ENCODE measurements at places on chromosomes 13 and 19.

- no peak for DNase-seq
Measured at GRCh38 chr13:45040622-45041021, 51.3 kb downstream of the GPALPP1 start.

DNA sequence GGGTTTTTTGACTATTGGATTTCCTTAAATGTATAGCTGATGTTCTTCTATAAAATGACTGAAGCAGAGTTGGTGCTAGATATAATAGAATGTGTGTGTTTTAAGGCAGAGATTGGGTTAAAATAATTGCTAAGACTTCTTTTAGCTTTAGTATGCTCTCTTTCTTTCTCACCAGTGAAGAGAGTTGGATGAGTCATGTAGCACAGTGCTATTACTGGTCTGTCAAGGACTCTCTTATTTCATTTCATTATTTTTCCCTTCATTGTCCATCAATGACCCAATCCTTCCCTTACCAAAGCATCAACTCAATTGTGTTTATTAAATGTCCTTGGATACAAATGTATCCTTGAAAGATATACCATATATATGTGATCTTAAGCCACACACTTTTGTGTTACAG, 268.9 kb downstream of the IRS2 start:
- DNase-seq, result no peak

GRCh38 chr13:104163866-104164630, 1097.8 kb upstream of the SLC10A2 start:
- no peak for DNase-seq

DNA sequence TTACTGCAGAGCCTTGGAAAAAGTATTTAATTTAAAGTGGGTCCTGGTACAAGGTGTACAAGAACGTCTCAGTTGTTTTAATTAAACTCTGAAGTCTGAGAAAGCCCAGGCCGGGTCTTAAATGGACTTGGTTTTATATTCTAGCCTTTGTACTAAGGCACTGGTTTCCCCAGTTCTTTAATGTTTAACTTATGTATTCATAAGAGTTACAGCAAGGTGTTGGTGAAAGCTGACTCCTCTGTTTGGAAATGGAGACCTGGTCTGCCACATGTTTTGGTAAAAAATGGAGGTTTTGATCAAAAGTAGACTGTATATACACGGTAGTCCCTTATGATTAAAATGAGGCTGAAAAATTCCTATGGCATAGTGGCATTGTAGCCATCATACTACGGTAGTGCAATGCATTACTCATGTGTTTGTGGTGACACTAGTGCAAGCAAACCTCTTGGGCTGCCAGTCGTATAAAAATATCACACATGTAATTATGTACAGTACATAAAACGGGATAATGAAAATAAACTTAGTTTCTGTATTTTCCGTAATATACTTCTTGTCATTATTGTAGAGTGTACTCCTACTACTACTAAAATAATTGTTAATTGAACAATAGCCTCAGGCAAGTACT, 883.4 kb upstream of the SPRY2 start:
- no peak for DNase-seq

DNA sequence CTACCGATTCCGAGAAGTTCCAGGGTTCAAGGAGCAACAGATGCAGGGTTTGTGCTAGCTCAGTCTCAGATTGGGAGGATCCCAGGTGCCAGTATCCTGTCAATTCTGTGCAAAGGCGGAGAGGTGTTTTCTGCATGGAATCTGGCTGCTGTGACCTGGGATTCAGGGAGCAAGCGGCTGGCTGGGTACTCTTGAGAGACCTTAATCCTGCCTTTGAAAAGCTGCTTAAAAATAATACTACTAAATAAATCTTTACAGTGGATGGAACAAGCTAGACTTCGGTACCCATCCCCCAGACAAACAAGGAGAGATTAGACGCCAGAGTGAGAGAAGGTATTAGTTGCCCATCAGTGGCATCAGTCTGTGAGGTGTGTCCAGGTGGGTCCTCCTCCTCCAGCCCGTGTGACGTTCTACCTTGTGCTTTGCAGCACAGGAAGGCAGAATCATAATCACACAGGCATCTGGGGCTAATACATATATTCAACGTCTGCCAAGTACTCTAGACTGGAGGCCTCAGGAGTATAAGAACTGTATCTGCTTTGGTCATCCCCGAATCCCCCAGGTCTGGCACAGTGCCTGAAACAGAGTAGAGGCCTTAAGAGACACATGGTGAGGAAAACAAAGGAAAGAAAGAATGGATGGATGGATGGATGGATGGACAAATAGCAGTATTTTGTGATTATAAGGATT, 230.6 kb downstream of the ZNF536 start:
- no peak for DNase-seq

DNA sequence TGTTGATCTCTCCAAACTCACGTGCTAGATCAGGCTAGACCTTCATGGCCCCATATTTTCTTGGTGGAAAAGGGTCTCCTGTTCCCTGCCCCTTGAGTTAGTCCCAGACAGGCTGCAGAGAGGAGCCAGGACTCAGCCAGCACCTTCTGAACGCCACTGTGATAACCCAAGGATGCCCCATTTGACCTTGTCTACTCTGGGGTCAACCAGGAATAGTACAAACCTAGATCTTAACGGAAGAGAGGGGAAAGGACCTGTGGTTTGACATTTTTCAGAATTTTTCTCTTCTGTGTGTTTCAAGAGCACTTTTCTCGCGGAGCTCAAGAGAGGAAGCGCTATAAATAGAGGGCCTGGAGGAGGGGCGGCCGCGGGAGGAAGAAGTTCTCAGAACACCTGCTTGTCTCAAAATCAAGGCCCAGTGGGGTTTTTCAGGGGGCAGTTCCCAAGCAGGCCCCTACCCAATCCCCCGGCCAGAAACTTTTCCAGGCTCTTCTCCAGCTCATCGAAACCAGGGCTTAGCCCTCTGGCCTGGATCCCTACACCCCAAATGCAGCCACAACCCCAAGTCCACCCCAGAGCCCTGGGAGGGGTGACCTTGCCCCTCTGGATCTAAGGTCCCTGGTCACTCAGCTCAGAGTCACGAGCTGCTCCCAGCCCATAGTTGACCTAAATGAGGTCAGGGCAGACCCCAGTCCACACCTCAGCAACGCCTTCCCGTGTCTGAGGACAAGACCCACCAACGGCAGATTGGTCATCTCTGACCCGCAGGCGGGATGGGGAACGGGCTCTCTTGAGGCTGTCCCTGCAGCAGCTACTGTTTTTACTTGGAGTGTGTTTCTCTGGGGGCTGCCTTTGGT, 75.6 kb upstream of the TM9SF2 start:
- DNase-seq, result no peak

GRCh38 chr13:108176685-108177274, 38.6 kb downstream of the LIG4 start:
- DNase-seq, result no peak

DNA sequence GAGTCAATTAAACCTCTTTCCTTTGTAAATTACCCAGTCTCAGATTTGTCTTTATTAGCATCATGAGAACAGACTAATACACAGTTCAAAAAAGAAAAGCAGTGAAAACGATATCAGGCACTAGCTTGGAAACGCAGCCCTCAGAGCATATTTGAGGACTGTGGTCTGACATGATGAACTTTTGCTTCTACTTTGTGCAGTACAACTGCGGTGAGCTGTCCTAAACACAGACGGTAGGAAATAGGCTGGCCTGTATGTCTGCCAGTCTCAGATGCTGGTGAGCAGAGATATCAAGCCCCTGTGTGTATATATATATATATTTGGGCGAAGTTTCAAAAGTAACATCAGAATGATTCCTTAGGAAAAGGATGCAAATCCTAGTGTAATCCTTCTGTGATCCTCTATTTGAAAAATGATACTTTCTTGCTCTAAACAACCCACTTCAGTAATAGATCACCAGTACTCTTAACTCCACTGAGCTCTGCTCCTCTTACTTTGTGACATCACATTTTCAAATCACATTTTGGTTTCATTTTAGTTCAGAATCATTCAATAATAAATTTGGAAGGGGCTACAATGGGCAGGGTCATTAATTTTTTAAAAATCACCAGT, 74.4 kb downstream of the TNFRSF19 start:
- DNase-seq, result no peak

- DNase-seq, result no peak
Measured at GRCh38 chr13:42125046-42125445, 76.6 kb downstream of the DGKH start.

DNA sequence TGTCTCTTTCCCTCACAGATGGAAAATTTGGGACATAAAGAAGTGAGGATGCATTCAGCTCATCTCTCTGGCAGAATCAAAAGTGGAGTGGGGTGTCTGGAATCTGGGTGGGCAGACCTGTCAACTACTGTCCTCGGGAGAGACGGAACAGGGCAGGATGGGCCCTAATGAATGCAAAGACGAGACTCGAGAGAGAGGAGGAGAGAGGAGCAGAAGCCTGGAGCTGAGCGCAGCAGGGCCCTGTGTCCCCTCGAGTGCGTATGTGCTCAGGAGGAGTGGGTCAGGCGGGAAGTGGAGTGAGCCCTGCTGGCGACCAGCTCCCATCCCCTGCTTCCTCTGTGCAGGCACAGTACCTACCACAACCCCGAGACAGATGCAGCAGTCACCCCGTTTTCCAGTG, 78.9 kb downstream of the TEX29 start:
- no peak for DNase-seq

DNA sequence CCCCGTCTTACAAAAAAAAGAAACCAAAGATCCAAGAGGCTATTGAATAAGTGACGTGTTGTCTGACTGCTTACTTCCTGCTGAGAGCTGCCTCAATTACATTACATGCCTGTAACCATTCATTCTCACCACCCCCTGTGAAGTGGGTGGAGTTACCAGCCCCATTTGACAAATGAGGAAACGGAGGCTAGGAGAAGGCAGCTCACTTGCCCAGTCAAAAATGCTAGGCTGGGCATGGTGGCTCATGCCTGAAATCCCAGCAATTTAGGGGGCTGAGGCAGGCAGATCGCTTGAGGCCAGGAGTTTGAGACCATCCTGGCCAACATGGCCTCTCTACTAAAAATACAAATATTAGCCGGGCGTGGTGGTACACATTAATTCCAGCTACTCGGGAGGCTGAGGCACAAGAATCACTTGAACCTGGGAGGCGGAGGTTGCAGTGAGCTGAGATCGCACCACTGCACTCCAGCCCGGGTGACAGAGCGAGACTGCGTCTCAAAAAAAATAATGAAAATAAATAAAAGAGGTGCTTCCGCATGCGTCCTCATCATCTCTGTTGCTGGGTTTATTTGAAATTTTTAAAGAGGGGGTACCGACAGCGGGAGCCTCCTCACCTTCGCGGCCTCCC, 499 bp downstream of the LSM7 start:
- DNase-seq, result no peak

GRCh38 chr13:31043957-31044356, 111.5 kb downstream of the TEX26 start:
- DNase-seq, result no peak

DNA sequence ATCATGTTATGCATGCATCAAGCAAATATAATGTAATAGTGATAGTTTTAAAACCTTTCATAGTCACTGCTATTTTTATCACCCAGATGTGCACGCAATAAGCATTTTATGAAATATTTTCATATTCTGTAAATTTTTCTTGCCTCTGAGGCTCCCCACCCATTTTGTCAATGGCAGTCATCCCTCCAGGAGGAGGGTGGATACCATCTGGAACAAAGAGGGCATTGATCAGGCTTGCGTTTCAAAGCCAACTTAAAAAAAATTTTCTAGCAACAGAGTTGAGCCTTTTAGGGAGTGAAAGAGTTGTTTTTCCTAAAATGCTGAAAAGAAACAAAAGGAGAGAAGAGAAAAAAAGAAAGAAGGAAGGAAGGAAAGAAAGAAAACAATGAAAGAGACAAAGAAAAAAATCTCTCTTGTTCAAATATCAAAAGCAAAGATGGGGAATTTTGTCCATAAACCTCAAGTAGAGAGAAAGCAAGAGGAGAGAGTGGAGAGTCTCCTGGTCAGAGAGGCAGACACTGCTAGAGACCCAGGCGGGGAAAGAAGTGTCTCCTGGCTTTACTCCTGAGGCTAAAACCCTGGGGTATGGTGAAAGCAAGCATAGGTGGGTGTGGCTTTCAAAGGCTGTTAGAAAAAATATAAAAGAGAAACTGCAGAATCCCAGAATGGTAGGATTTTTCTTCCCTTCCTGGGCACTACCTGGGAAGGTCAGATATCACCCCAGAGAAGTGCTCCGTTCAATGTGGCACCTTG, 63.6 kb upstream of the KLF12 start:
- DNase-seq, result no peak

- DNase-seq, result no peak
Measured at GRCh38 chr19:35216833-35217648, 11.5 kb downstream of the FAM187B start.

DNA sequence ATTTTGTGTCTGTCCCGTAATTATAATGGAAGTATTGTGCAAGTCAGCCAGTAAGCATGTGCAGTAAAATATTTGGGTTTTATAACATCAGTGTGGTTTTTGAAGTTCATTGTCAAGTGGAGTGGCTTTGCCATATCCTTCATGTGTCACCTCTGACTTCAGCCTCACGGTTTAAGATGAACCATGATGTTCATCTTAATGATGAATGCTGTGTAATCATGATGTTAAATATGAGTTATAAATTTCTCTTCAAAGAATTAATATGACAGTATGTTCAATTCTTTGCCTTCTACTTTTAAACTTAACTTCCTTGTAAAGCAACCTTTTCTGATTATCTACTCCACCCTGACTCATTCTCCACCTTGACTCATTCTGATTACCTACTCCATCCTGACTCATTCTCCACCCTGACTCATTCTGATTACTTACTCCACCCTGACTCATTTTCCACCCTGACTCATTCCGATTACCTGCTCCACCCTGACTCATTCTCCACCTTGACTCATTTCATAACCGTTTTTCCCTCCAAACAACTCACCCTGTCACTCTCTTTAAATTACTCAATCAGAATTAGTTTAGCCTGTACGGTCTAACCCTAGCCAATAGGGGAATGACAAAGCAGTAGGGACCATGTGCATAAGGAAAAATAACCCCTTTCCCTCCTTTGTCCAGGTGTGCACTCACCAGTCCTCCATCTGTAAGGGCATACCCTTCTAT, 50.3 kb upstream of the ANKRD10 start:
- no peak for DNase-seq

DNA sequence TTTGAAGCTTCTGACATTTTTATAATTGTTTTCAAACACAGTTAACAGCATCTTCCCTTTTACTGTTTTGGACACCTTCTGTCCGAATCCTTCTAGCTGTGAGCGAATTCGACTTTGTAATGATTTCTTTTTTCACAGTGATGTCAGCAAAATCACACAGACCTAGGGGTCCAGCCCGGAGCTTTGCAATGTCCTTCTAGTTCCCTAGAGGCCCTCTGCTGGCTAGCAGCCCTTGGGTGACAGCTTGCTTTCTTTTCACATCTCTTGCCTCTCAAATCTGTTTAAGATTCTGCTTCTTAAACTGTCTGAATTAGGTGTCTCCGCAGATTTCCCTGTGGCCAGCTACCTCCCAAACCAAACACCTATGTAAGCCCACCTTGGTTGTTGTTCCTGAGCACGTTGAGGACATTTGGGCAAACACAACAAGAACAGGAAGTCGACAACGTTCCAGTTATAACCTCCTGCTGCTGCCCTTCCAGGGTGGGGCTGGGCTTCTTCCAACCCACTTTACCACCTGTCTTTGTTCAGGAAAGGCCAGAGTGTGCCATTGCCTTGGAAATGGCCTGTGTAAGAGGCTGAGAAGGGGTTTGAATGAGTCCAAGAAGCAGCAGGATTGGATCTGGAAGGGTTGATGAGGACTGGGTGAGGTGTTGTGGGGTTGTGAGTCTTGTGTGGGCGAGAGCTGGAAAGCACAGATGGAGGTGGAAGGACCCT, 123.1 kb downstream of the ATP8A2 start:
- peak; percentile 16 for DNase-seq

- no peak for DNase-seq
Measured at GRCh38 chr19:7507884-7508283, 8.0 kb upstream of the ZNF358 start.

GRCh38 chr13:107941345-107942029, 273.8 kb downstream of the LIG4 start:
- no peak for DNase-seq

GRCh38 chr19:52527956-52528351, 486 bp downstream of the ZNF808 start:
- no peak for DNase-seq
